ENCODE measurements at places on chromosomes 11 and 22.

GRCh38 chr11:134409552-134410429 lies 2.3 kb downstream of the B3GAT1 start:
- no peak for DNase-seq

- DNase-seq = no peak
Measured at GRCh38 chr22:18888115-18888514, 18.0 kb upstream of the DGCR6 start.

- DNase-seq = no peak
Measured at GRCh38 chr22:19755722-19756287, 4.8 kb upstream of the TBX1 start.

DNA sequence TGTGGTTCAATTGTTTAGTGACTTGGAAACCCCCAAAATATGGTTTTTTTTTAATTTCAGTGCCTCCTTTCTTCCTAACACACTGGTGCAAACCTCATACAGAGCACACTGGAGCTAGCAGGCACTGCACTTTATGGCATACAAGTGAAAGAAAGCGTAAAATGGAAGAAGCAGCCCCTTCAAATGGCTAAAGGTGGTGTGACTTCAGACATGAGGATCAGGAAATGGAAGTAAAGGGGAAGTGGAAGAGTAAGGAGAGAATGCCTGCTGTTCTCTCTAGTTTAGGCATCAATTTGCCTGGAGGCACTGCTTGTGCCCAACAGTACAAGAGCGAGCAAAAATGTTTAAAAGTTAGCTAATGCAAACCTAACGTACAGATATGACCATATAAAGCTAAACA lies 5.7 kb downstream of the RSF1 start:
- DNase-seq = no peak

GRCh38 chr11:121367001-121367843 lies 74.7 kb downstream of the SC5D start:
- peak; percentile 56 for DNase-seq

DNA sequence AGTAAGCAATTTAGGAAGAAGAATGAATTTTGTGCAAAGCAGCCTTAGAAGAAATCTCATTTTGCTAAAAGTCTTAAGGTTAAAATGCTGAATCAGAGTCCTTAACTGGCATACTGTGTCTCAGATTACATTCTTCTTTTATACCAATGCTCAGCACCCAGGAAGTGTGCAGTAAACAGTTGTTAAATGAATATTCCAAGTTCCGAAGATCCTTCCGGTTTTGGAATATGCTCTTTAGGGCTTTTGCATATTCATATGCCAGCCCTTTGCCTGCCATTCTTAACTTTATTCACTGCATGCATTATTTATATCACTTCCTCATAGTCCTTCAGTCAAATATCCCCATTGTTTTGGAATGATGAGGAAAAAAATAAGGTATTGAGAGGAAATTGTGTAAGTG lies 242.0 kb downstream of the DDX10 start:
- no peak for DNase-seq

- DNase-seq = no peak
Measured at GRCh38 chr11:19018901-19019300, 41.6 kb downstream of the MRGPRX2 start.

DNA sequence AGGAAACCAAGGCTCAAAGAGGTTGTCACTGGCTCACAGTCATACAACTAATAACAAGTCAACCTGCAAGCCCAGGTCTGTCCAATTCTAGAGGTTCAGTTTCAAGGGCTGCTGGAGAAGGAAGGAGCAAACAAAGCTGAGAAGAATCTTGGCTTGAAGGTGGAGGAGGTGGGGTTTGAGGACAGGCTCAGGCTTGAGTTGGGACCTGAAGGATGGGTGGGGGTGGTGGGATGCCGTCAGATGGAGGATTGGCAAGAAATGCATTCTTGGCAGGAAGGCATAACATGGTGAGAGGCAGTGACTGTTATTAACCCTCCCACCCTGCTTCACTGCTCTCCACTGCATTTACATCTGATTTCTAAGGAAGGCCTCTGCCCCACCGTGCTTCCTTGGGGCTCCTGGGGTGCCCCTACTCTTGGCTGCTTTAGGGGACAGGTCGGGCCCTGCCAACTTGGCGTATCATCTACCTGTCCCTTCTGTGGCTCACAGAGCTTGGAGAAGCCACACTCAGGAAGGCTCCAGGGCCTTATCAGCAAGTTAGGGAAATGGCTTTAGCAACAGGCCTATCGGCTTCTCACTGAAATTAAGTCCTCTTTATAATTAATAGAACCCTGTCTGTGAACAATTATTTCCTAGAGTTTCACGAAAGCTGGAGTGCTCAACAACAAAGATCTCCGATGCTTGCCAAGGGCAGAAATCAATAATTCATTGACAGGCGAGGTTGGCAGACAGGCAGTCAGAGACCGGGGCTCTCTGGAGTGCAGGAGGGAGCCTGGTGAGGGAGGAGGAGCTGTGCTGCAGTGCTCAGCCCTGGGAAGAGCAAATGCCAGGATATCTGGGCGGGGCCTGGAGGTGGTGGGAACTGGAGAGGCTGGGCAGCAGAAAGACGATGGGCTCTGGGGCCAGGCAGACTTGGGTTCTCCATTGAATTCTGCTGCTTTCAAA lies 84.9 kb upstream of the NARS2 start:
- no peak for DNase-seq

GRCh38 chr11:131656839-131657211 lies 286.4 kb downstream of the NTM start:
- DNase-seq = no peak

DNA sequence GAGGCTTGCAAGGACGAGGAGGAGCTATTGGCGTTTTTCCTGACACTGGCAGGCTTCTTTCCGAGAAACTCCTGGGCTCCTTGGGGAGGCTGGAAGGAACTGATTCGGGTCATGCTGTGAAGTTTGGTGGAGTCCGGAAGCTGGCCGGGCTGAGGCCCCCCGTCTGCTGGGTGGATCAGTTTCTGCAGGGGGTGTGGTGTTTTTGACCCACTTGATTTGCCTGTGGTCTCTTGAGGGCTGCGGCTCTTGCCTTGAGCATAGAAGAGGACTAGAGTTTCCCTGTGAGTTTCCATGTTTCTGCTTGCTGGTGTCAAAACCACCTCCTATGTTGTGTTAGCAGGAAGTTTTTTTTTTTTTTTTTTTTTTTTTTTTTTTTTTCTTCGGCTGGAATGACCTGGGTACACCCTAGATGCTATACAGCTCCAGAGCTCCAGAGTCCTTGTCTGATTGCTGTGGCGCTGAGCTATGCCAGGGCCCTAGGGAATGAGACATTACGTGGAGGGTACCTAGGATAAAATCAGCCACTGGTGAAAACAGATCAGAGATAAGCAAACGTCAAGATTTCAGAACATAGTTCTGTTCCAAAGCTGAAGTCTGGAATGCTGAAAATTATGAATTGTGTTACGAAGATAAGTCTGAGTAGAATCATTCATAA lies 728 bp downstream of the TBC1D22A start:
- DNase-seq = peak; percentile 33

DNA sequence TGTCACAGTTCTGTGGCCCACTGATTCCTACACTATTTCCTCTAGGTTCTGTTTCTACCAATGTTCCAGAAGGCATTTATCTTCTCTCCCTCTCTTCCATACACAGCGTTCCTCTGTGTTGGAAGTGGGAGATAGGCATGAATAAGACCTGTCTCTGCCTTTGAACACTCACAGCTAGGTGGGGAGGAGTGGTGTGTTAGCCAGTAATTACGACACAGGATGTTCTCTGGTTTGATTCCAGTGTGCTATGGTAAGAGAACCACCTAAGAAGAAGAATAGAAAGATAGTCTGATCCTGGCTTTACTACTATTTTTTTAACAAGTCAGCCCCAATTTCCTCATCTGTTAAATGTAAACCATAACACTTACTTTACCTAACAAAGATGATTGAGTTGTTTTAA lies 200.2 kb upstream of the MTMR2 start:
- no peak for DNase-seq

DNA sequence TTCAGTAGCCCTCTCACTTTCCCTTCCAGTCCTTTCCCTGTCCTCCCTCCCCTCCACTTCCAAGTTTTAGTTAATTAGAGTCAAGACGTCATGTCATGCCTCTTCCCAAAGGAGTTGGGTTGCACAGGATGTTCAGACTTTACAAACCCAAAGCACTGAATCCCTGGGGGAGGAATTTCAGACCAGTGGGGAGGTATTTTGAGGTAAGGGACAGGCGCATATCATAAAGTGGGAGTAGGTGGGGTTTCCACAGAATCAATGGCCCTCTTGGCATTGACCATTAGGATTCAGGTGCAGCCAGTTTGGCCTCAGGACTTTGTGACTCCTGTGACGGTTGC lies 733 bp upstream of the ACP2 start:
- no peak for DNase-seq

- DNase-seq = no peak
Measured at GRCh38 chr11:116607027-116607426, 165.8 kb downstream of the BUD13 start.

DNA sequence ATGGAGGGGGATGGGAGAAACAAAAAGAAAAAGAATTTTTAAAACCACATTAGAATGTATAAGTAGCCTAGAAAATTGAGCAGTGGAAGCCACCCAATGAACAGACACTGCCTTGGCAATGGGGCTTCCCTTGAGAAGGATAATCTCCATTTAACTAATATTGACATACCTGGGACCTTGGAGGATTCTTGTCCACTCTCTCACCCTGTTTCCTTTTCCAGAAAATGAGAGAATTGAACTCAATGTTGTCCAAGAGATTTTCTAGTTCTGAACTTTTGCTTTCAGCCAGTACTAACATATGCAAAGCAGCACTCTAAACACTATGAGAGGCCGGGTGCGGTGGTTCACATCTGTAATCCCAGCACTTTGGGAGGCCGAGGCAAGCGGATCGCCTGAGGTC lies 524 bp downstream of the MS4A8 start:
- no peak for DNase-seq

- no peak for DNase-seq
Measured at GRCh38 chr22:48485149-48486133, 1342.2 kb downstream of the BRD1 start.

DNA sequence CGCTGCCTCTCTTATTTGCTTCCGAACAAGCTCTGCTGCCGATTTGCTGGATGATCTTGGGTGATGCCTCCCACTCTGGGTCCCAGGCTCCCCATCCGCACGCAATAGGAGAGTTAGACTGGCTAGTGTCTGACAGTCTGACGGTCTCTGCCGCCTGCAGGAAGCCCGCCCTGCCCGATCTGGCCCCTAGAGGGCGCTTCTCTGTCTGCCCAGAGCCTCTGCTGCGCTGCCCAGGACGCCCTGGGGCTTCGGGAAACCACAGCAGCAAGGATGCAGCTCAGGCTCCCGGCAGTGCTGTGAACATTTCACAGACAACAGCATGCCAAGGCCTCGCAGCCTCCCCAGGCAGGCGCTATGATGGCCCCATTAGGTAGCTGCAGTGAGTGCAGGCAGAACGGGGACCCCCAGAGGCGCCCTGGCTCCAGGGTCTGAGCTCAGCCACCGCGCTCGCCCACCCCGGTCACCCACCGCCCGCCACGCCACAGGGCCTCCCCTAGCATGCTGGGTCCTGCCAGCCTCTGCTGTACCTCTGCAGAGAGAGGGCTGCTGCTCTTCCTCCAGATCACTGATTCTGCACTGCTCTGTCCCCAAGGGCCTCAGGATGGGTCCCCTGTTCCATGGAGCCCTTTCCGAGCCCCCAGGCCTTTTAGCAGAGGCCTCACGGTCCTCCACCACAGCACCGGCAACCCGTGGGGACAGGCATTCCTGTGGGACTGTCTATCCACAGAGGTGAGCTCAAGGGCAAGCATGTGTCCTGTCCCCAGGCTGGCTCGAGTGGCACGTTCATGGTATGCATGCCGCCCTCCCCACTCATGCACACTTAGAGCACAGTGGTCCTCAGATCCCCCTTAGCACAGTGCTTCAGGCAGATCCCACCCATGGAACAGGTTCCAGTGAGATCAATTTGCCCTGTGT lies 4.3 kb upstream of the BAIAP2L2 start:
- DNase-seq = peak; percentile 86

- no peak for DNase-seq
Measured at GRCh38 chr11:114522818-114523217, 36.9 kb downstream of the NXPE1 start.

GRCh38 chr22:25637032-25637431 lies 72.6 kb downstream of the GRK3 start:
- DNase-seq = no peak

- peak; percentile 62 for DNase-seq
Measured at GRCh38 chr11:13955971-13956421, 6.5 kb upstream of the SPON1 start.

- peak; percentile 76 for DNase-seq
Measured at GRCh38 chr11:29293825-29294224, 723.0 kb downstream of the KCNA4 start.

GRCh38 chr11:75242722-75243600 lies 2.4 kb downstream of the TPBGL start:
- no peak for DNase-seq

- peak; percentile 27 for DNase-seq
Measured at GRCh38 chr11:125070699-125071254, 7.7 kb downstream of the SLC37A2 start.

GRCh38 chr22:44933666-44934453 lies 75.9 kb downstream of the PHF21B start:
- DNase-seq = no peak

GRCh38 chr11:35178067-35178805 lies 39.3 kb downstream of the CD44 start:
- no peak for DNase-seq

DNA sequence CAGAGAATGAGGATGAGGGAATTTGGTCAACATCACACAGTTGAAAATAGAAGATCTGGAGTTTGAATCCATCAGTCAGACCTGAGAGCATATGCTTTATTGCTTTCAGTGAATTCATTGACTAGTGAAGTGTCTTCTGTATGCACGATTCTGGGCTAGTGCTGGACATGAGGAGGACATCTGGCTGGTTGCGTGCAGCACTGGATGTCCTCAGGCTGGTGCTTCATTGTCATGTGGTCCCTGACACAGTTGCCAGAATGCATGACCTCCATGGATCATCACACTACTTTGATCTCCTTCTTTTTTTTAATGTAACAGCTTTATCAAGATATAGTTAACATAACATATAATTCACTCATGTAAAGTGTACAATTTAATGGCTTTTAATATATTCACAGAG lies 44.5 kb upstream of the MMP7 start:
- no peak for DNase-seq

DNA sequence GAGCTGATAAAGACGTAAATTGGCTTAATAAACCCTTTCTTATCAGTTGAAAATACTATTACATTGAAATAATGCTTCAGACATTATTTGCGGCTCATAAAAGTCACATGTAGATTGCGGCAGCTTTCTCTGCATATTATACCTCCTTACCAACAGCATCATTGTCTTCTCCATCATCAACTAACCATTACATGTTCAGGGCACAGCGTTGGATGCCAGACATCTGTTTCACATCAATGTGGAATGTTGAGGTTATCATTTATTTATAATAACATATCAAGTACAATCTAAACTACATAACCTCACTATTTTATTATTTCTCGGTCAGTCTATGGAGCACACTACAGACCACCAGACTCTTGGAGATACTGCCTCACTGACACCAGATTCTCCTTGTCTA lies 573.8 kb upstream of the FAT3 start:
- DNase-seq = no peak

All from fibroblast of skin of scalp (primary cell).